Anterior cingulate cortex (tissue), 58 donors: ENCODE measurements at places on chromosomes 3 and 15.

GRCh38 chr3:513301-513700, 316.7 kb downstream of the CHL1 start:
- DNase-seq = no peak

DNA sequence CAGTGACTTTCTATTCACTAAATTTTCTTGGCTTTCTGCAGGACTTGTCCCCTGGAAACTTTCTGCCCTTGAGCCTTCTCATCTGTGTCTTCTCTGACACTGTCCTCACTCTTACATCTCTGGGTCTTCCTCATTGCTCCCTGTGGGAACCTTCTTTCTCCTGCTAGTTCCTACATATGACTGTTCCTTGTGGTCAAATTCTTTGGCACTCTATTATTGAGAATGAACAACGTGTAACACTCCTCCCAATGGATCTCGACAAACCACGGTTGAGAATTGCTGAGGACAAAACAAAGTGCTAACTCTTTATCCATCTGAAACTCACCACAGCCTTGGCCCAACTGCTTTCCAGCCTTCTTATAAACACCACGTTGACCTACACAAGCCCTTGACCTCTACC, 3.5 kb upstream of the FAM81A start:
- no peak for DNase-seq

DNA sequence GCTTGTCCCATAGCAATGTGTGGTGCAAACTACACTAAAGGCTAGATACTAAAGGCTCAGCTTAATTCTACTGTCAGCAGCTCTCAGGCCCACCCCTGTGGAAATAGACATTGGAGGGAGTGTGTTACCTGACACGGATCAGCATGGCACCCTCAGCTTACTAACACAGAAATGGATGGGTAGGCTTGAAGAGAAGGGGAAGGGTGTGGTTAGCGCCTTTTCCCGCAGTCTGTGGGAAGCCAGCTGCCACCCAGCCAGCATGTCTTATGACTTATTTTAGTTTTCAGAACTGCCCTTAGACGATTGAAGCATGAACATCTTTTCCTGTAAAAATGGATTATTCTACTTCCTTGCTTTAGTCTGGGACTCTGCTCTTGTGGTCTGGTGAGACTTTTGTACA, 25.8 kb upstream of the ADPGK start:
- no peak for DNase-seq

DNA sequence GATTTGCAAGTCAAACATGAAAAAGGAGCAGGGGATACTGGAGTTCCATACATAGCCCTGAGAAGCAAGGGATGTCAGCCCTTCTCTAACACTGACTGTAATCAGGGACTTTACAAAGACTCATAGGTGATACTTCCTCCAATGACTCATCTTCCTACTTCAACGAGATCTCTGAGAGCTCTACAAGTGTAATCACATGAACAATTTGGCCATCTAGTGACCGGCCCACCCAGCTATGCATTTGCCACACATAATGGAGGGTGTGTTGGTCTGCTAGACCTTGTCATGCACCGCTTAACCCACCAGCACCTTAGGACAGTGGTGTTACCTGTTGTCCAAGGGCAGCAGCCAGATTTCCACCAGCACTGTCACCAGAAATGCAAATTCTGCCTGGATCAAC, 75.3 kb downstream of the NCEH1 start:
- DNase-seq = no peak

GRCh38 chr3:114436182-114436581, 142.4 kb downstream of the TIGIT start:
- DNase-seq = no peak

- DNase-seq = no peak
These were observed 427.9 kb downstream of the NTRK3 start for GRCh38 chr15:87828608-87829007.

GRCh38 chr3:65732051-65732935, 306.4 kb downstream of the MAGI1 start:
- DNase-seq = no peak

DNA sequence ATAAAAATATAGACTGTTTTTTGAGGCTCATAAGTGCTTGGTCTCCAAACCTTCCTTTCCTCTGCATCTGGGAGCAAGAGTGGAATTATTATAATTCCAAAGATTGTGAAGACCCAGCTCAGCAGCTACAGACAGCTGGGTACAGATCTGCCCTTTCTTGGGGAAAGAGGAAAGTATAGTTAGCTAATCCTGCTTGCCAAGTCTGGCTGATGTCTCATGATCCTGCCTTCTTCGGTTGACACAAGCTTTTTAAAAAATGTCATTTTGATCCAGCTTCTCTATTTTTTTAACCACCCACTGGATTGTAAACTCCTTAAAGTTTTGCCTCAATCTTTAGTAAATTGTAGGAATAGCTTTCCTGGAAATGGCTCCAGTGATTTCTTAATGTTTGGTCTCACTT, 181.1 kb downstream of the LRTM1 start:
- no peak for DNase-seq

- DNase-seq = no peak
These were observed 59.7 kb downstream of the NOX5 start for GRCh38 chr15:69074001-69074842.

GRCh38 chr3:53589806-53590205, 95.4 kb downstream of the CACNA1D start:
- no peak for DNase-seq

GRCh38 chr3:133451309-133451708, 51.5 kb downstream of the BFSP2 start:
- no peak for DNase-seq

DNA sequence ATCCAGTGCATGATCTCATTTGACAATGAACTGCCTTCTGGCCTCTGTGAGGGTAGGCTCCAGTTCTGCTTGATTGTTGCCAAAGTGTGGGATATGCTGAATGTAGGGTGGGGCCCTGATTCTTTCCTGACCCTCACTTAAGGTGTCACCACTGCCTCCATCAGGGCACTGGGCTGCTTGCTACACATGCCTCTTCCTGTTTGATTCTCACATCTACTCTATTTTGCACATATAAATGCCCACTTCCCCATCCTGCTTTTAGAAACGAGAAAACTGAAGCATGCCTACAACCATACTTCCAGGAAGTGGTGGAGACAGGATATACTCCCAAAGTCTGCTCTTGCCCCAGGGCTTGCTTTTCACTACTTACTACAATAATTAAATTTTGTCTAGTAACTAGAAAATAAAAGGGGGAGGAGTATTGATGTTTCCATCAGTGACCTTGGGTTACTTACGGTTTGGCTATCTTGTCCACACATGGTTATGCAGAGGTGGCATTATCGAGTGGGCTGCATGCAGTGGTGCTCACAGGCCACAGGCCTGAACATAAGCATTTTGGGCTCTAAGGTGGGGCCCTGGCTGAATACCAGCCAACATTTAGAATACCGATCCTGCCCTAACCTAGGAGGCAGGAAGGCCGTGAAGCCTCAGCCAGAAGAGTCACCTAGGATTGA, 6.7 kb downstream of the ZDHHC3 start:
- DNase-seq = no peak

- DNase-seq = no peak
These were observed 12.3 kb upstream of the FOXB1 start for GRCh38 chr15:59991834-59992233.

- no peak for DNase-seq
These were observed 36.8 kb downstream of the TLE3 start for GRCh38 chr15:70060993-70061305.

- no peak for DNase-seq
These were observed 154.2 kb downstream of the TIGIT start for GRCh38 chr3:114447950-114448479.

- DNase-seq = no peak
These were observed 7.9 kb downstream of the ALAS1 start for GRCh38 chr3:52205727-52206372.

DNA sequence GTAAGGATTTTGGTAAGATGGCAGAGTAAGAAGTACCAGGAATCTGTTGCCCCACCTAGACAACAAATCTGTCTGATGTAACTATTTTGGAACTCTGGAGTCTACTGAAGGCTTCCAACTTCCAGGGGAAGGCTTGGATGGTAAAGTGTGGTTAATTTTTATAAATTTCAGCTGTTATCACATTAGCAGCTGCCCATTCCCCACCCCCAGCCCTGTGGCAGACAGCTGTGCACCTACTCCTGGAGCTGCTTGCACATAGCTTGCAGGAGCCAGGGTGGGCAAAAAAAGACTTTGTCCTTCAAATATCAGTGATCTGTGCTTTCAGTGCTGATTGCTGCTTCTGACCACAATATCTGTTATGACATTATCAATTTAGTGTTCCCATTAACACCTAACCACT, 47.4 kb downstream of the FRMD5 start:
- no peak for DNase-seq

DNA sequence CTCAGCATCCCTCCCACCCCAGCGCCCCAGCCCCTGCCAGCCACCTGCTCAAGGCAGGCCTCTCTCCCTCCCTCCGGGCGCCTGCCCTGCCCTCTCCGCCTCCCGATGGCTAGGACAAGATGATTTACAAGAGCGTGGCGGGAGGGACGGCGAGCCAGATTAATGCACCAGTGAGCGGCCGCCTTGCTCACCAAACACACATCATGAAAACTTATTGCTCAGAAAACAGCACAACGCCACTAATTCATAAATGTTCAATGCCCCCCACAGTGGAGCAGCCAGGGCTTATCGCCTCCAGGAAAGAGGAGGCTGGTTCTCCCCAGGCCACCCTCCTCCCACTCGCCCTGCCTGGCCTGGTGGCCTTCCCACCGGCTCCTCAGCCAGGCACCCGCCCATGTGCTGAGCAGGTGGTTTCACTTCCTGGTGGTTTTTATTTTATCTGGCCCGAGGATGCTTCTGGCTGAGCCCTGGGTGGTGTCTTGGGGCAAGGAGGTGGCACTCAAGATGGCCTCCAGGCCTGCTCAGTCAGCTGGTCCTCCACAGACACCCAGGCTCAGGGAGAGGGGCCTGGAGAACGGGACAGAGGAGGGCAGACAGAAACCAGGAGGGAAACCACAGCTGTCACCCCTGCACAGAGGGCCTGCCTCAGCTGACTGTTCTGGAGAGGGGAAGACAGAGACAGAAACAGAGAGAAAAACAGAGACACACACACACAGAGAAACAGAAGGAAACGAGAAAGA, 284.9 kb downstream of the UACA start:
- DNase-seq = peak; percentile 19

- DNase-seq = no peak
These were observed 443.3 kb downstream of the GABRG3 start for GRCh38 chr15:27414168-27414870.

- DNase-seq = no peak
These were observed 57.3 kb downstream of the FRMD5 start for GRCh38 chr15:44137750-44138149.

- no peak for DNase-seq
These were observed 325.1 kb upstream of the THBS1 start for GRCh38 chr15:39255760-39256159.

DNA sequence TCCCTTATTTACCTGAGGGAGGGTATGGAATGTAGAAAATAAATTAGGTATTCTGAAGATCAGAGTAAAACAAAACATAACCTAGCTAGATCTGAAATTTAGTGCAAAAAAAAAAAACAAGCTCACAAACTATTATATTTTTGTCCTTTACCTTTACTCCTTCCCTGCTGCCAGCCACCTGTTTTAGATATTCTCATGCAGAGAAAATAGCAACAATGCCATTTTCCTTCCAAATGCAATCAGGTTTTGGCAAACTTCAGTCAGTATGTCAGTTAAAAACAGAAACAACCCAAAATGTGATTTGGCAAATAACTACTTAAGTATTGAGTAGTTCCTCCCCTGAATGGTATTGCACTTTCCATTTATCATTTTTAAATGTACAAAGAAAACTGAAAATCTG, 35.8 kb downstream of the PEAK1 start:
- DNase-seq = no peak

- DNase-seq = peak; percentile 37
These were observed 19.9 kb downstream of the NDUFB4 start for GRCh38 chr3:120615847-120616609.

DNA sequence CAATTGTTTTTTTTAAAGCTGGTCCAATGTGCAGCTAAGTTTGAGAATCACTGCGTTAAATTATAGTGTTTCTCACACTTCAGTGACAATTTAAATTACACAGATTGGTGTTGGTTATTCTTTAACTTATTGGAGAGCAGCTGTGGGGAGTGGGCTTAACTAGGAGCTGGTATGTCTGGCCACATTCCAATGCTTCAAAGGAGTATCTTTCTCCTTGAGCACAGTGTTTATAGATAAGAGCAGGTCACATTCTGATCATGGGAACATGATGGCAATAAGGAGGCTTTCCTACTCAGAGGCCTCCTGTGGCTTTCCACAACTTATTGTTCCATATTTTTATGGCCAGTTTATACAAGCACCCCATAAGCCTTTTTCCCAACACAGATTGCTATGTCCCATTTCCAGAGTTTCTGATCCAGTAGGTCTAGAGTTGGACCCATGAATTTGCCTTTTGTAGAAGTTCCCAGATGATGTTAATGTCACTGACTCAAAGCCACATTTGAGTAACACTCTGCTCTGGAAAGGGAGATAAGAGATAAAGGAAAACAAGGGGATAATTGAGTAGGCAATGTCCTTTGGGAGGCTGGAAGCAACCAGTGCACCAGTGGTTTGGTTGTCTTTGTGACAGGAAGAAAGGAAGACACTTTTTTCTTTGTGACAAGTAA, 33.0 kb upstream of the PLSCR4 start:
- DNase-seq = no peak

- no peak for DNase-seq
These were observed 7.9 kb downstream of the CCDC71 start for GRCh38 chr3:49158103-49158709.

- DNase-seq = no peak
These were observed 84.0 kb downstream of the SST start for GRCh38 chr3:187586226-187586625.

GRCh38 chr3:51896607-51897305, 6.4 kb downstream of the IQCF1 start:
- no peak for DNase-seq

GRCh38 chr3:124248471-124249028, 256.6 kb upstream of the ROPN1 start:
- no peak for DNase-seq

GRCh38 chr3:133925960-133926735, 30.5 kb upstream of the RAB6B start:
- DNase-seq = no peak

DNA sequence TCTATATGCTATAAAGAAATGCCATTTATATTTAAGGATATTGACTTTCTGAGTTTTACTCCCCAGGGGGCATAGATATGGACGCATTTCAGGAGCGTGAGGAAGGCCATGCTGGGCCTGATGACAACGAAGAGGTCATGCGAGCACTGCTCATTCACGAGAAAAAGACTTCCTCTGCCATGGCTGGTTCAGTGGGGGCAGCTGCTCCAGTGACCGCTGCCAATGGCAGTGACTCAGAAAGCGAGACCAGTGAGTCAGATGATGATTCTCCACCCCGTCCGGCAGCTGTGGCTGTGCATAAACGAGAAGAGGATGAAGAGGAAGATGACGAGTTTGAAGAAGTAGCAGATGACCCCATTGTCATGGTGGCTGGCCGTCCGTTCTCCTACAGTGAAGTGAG, 38.4 kb downstream of the GTF2E1 start:
- no peak for DNase-seq

DNA sequence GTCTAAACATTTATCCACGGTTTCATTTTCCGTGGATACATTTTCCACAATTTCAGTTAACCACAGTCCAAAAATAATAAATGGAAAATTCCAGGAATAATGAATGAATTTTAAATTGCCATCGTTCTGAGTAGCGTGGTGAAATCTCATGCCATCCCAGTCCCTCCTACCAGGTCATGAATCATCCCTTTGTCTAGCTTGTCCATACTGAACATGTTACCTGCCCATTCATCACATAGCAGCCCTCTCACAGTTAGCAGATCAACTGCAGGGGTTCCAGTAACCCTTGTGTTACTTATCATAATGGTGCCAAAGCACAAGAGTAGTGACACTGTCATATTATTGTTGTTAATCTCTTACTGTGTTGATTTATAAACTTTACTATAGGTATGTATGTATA, 124.5 kb downstream of the GSK3B start:
- no peak for DNase-seq

- DNase-seq = no peak
These were observed 7.5 kb downstream of the MORF4L1 start for GRCh38 chr15:78880242-78880533.
